ENCODE measurements at places on chromosomes 5 and 9.

- DNase-seq, result no peak
Measured at GRCh38 chr9:101317735-101318134, 67.1 kb downstream of the BAAT start.

DNA sequence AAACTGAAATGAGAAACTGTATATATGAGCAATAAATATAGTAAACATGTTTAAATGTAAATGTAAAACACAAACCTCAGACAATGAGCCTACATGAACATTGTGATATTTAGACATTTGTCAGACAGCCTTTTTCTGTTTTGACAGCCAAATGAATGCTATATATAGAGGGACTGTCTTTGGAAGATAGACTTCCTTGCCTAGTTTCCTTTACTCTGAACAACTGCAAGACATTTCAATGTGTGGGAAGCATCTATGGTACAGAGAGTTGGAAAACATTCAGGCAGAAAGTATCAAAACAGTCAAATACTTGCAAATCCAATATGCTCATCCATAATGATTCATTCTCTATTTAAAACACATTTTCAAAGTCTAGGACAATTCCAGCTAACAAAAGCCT, 31.7 kb upstream of the TUSC1 start:
- no peak for DNase-seq

- DNase-seq, result no peak
Measured at GRCh38 chr5:125715216-125715615, 708.0 kb upstream of the GRAMD2B start.

- no peak for DNase-seq
Measured at GRCh38 chr5:40499518-40500273, 180.0 kb upstream of the PTGER4 start.

DNA sequence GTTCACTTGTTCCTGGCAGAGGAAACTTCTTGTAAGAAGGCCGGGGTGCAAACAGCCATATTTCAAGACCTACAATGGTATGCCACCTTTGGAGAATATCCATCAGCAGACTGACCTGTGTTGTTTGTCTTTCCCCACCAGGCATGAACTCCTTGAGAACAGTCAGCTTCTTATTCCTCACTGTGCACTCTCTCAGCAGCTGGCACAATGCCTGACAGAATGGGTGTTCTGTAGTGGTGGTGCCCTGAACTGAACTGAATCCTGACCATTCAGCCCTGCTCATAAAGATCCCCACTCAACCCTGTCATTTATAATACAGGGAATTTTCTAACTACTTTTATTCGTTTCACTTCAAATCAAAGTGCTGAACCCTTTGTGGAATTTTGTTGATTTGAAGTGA, 206.9 kb downstream of the COX7C start:
- DNase-seq, result no peak

DNA sequence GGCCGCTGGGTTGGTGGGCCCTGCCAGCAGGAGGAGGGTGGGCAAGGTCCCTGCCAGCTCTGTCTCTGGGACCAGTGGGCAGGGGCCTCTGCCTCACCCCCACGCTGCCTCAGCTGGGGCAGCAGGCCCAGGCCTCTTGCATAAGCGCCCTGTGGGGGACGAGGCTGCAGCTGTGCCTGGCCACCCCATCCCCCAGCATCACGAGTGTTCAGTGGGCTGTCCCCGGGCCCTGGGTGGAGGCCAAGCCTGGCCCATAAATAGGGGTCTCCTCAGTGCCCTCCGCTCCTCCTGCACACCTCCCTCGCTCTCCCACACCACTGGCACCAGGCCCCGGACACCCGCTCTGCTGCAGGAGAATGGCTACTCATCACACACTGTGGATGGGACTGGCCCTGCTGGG, at the start of gene PTGDS:
Gene PTGDS, plus strand, starts transcription at position 282 of the 400 bp plus-strand sequence. Its CDS starts 75 bp downstream, at position 357.
- no peak for DNase-seq

- no peak for DNase-seq
Measured at GRCh38 chr9:108193026-108193710, 662.6 kb downstream of the ACTL7B start.

DNA sequence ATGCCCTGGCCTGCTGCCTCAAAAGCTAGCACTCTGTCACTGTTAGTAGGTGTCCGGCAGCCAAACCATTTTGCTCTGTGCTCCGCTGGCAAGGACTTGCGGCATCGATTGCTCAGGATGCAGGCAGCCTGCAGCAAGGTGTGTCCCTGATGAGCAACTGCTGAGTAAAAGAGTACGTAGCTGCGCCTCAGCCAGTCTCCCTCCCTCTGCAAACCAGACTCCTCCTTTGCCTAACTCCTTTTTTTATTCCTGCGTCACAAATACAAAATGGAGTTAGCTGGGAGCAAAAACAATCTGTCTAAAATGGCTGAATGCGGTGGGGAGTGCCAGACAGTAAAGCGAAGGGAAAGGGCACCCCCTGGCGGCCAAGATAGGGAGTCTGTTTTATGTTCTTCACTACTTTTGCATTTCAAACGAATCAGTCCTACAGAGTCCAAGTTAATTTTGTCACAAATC, 61.1 kb downstream of the DIAPH1 start:
- peak; percentile 82 for DNase-seq

GRCh38 chr9:132901858-132902831, 23.4 kb downstream of the SPACA9 start:
- DNase-seq, result peak; percentile 78

DNA sequence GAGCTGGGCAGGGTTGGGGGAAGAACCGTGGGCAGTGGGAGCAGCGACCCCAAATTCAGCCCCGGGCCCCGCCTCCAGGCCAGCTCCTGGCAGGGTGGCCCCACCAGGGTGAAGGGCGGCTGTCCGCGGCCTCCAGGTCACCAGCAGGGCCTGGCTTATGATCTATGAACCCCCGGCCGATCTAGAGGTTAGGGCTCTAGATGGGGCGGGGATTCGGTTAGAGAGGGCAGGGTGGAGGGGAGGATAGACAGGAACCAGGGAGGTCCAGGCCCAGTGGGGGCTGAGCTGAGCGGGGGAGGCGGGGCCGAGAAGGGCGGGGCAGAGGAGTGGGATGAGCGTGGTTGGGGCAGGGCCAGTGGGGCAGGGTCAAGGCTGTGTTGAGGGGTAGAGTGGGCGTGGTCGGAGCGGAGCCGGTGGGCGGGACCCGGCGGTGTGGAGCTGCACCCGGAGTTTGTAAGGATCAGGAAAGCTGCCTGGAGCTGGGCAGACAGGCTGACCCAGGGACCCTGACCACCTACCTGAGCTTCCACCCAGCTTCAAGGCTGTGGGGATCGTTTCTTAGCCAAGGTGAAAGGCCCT, 29.3 kb upstream of the OBP2B start:
- DNase-seq, result peak; percentile 32

DNA sequence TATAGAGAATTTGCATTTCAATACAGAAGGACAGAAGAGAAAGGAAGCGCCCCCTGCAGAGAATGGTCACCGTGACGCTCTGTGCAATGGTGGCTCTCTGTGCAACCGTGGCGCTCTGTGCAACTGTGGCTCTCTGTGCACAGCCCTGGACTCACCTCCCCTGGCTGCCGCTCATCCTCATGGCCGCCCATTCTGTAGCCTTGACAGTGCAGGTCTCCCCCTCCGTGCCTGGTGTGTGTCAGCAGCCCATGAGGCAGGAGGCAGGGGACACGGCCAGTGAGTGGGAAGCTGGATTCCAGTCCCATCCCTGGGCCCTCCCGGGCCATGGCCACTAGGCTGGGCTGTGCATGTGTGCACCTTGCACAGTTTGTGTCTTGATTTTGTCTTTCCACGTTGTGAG, 12.0 kb downstream of the EXOC3 start:
- no peak for DNase-seq

DNA sequence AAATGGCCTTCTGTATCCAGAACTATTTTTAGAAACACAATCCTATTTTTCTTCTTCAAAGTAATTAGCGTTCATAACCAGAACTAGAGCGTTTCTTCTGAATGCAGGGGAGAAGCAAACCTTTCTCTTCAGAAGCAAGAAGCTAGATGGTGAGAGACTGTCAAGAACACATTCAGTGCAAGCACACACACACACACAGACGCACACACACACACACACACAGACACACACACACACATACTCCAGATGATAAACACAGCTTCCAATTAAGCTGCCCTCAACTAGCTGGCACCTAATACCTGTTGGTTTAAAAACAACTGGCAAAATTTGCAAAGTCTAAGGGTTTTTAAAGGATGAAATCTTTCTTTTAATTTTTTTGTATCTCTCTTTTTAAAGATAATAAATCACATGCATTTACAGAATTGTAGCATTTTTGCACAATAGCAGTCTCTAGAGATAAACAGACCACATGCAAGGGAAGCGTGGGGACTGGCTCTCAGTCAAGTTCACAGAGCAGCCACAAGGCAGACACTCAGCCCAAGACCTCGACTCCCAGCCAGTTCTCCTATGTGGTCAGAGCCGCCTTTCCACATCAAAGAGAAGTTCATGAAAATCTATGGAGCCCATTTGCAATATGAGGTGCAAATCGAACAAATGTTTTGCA, 138.5 kb downstream of the TTLL11 start:
- no peak for DNase-seq

DNA sequence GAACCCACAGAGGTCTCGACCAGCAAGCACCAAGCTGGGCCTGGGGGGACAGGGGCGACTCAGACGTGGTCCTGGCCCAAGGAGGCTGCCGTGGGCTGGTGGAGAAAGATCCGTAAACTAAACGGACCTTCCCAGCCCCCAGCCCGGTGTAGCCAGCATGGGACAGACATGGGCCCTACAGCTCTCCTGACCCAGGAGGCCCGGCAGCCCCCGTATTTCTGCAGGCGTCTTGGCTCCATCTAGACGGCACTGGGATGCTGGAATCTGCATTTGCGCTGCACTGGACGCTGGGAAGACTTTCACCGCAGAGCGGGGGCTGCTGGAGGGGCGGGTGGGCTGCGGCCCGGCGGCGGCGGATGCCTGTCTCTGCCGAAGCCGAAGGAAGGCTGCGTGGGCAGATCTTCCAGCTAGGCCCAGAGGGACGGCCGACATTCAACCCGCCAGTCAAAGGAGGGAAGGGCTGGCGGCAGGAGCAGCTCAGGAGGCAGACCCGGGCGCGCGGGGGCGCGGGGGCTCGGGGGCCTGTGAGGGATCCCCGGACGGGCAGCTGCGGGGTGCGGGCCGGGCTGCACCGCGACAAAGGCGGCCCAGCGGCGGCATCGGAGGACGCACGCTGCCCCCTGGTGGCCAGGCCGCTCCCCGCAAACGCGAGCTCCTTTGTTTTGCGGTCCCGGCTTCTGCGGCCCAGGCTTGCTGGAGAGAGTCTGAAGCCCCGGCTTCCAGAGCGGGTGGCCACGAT, 266.2 kb downstream of the NSG2 start:
- DNase-seq, result peak; percentile 53

- no peak for DNase-seq
Measured at GRCh38 chr5:57880216-57880615, 397.6 kb upstream of the ACTBL2 start.

DNA sequence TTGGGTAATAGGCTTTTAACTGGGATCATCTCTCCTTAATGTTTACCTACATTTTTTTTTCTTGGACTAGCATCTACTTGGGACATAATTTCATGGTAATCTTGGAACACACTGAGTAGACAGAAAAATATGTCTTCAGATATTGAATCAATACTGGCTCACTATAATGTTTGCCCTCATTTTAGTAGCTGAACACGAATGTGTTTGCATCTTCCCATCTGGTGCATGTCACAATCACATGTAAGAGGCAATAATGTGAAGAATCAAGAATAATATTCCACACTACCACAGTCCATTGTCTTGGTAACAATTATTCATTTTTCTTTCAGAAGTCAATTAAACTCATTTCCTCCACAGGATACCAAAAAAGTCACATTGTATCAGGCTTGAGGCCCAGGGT, 382.7 kb upstream of the CDH10 start:
- no peak for DNase-seq

DNA sequence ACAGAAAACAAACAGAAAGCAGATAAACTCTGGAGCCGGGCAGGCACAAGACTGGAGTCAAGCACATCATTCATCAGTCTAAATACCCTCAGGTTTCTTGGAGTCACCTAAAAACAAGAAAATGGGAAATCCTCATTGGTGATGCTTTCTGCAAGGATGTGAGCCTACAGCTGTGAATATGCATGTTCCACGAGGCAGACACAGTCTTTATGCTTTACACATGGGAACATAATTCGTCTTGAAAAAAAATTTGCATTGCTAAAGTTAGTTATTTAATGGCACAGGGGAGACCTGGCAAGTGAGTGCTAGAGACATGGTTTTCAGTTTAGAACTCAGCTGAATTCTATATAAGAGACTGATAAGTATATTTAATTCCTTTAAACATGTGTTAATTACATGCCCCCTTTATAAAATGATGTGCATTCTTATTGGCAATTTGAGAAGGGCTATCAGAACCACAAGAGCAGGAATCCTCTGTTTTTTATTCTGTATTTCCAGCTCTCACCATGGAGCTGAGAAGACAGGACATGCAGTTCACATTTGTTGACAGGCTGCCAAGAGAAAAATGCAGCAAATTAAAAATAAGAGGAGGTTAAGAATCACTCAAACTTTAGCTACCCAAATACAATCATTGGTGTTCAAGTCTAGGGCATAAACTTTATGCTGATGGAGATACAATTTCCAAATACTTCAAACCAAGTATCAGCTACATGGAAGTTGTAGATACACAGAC, 438.0 kb upstream of the MPDZ start:
- DNase-seq, result no peak

GRCh38 chr5:173670791-173671120, 54.3 kb upstream of the BOD1 start:
- DNase-seq, result no peak

DNA sequence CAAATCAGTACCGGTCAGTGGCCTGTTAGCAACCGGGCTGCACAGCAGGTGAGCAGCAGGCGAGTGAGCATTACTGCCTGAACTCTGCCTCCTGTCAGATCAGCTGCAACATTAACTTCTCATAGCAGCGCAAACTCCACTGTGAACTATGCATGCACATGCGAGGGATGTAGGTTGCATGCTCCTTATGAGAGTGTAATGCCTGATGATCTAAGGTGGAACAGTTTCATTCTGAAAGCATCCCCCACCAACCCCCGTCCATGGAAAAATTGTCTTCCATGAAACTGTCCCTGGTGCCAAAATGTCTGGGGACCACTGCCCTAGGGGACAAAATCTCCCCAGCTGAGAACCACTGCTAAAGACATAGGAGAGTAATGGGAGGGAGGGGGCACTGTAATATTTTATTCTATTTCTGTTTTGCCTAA, 51.1 kb downstream of the P4HA2 start:
- DNase-seq, result no peak

DNA sequence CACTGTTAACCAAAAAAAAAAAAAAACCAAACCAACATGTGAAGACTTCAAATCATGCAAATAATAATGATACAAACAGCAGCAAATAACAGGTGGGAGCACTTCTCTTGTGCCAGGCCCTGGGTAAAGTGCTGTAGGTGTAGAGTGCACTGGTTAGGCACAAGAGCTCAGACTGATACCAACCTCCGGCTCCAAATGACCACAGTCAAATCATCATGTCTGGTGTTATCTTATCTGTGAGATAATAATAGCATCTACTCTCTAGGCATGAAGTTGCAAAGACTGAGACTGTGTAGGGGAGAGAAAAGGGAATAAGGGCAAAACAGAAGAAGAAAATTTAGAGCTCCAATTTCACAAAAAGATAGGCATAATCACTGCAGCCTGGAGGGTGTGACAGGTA, 159.5 kb downstream of the ARL15 start:
- DNase-seq, result no peak

DNA sequence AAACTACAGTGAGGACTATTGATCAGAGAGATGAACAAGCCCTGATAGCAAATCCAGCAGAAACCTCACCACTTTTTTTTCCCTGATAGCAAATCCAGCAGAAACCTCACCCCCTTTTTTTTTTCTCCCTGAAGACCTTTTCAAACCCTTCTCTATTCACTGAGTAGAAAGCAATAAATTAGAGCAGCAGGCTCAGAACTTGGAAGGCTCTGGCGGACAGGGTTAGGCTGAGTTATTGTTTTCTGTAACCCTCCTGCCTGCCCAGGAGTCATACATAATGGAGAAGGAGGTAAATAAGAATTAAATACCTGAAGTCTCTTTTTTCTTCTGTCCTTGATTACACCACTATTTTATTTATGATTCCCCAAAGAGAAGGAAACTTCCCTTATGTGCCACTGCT, 136.3 kb upstream of the SNX2 start:
- DNase-seq, result no peak

All from activated naive CD4-positive, alpha-beta T cell treated with Interleukin-2 at 50 U/mL for 16 hours (primary cell).